ENCODE measurements at places on chromosomes 5 and 9.

DNA sequence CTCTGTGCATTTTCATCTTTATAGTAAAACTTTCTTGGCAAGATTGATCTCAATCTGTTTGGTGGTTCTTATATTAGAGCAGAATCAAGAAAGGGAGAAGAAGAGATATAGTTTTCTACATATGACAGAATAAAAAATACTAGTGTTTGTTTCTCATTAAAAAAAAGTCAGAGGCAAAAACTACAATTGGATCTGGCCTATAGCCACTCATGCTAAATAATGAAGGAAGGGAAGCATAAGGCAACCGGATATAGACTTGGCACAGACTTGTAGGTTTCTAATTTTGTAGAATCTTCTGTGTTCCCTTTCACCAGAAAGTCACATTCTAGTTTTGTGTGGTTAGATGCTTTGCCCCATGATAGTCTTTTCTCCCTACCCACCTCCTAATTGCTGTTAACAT is 306.2 kb downstream of the PIK3R1 start:
- no peak for DNase-seq

- DNase-seq = no peak
Measured at GRCh38 chr5:71934322-71934721, 173.0 kb upstream of the MAP1B start.

DNA sequence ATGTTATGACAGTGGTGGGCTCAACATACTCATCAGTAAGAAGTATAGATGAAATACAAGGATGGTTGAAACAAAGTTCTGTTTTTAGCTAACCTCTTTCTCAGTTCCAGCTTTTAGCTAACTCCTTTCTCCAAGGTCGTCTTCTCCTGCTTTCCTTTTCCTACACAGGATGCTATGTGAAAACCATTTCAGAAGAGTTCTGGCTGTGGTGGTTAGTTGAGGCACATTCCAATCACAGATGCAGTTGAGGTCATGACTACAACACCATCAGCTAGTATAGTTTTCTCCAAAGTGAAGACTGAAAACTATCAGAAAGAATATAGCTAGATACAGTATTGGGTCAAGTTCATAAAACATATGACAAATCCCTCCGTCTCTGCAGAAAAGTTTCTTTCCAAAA is 477.7 kb upstream of the C9orf72 start:
- no peak for DNase-seq

DNA sequence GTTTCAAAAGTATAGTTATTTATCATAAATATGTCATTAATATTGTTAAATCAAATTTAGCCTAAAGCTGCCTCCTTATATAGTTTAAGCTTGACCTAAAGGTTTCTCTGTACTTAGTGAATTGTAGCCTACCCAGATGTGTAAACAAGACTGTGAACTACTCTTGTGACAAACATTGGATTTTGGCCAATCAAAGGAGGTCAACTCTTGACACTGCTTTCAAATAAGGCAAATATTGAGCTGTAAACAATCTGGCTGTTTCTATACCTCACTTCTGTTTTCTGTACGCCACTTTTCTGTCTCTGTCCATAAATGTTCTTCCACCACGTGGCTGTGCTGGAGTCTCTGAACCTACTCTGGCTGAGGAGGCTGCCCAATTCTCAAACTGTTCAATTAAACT is 51.2 kb downstream of the FXN start:
- no peak for DNase-seq

DNA sequence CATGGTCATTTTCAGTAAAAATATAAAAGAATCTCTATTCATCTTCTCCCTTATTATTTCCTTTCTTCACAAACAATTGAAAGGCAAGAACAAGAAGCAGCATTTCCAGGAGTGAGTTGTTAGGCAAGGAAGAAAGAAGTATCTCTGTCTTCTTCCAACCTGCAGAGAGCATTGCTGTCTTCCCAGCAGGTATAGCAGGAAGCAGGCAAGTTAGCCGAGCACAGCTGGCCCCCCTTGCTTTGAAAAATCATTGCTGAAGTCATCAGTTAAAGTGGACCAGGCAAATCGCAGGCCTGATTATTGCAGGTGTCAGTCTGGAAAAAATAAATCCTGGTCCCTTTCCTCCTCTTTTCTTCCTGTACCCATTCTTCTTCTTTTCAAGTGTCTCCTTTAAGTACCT is 353.1 kb upstream of the BRINP1 start:
- DNase-seq = no peak

- DNase-seq = no peak
Measured at GRCh38 chr5:60195083-60195482, 301.6 kb upstream of the PDE4D start.

DNA sequence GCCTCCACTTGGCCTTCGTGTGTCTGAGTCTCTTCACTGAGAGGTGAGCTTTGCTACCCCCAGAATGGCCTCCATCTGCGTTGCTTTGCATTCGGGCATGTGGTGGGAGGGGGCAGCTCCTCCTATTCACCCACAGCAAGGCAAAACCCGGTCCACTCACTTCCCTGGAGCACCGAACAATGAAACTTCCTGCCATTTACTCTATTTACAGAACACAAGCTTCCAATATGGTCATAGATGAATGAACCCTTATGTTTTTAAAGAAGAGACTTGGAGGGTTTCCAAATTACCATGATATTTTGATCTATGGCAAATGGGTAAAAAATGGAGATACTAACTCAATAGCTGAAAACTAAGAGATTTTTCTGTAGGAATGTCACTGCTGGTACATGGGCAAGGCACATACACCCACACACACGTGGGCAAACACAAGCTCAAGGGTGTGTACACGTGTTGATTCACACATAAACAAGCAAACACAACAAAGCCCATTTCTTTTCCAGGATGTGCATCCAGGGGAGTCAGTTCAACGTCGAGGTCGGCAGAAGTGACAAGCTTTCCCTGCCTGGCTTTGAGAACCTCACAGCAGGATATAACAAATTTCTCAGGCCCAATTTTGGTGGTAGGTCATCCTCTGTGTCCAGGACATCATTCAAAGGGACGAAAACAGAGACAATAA is 5.2 kb downstream of the GABRP start:
- DNase-seq = no peak

DNA sequence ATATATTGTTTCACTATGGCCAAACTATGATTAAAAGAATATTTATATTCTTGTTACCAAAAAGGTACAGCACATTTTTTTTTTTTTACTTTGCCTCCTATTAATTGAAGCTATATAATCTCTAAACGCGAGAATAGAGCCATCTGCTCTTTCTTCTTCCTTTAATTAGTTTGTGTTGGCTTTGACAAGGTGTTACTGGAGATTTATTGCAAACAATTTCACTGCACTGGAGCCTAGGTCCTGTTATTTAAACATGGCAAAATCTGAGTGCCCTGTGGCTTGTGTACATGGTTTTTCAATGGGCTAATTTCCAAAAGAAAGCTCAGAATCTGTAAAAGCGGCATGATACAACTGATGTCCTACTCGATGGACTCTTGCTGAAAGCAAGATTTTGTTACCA is 40.8 kb upstream of the GABRG2 start:
- no peak for DNase-seq

DNA sequence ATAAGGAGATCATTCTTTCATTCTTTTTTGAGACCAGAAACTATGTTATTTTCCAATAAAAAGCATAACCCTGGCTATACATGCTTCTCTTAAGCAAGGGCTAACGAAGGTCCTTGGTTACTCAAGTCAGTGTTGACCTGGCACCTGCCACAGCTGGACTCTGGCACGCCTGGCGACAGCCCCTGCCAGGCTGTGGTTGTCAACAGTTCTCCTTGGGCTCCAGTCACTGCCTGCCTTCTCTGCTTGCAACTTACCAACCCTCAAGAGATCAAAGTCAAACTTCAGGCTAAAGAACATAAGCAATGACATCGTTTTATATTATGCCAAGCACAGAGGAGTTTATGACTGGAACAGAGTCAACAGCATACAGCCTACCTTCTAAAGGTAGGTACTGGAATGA is 61.4 kb upstream of the TBC1D9B start:
- DNase-seq = no peak

- no peak for DNase-seq
Measured at GRCh38 chr5:154728939-154729588, 26.1 kb upstream of the LARP1 start.

DNA sequence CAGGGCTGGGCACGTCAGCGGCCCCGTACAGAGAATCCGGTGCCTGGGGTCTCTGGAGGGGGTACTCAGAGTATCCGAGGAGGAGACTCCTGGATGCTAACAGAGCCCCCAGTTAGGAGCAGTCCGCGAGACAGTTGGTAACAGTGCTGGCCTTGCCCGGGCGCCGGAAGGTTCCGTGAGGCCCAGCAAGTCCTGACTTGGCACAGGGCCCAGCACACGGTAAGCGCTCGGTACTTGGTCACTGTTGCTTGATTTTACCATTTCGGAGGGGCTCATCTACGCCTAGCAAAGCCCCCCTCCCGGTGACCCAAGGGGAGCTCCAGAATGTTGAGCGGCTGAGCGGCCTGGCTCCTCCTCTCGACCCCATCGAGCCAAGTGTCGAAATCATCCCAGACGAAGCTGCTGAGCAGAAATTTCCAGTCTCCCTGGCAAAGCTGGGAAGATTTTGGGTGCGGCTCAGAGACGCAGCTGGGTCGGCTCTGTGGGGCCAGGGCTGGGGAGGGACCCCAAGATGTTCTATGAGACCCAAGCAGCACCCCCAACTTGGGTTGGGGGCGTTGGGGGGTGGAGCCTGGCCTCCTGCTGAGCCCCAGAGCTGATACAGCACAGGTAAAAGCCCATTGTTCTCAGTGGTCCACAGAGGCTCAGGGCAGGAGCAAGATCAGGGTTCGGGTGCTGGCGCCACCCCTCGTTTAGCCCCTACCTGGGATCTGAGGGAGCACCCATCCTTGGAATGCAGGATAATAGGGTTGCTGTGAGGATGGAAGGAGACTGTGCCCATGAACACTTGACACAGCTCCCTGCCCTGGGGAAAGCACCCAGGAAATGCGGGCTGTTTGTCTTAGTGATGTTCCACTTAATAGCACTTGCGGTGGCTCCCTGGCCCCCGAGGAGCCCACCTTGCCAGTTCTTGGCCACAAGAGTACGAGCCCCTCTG is 137.2 kb downstream of the C9orf50 start:
- no peak for DNase-seq

GRCh38 chr9:13596383-13596970 is 317.0 kb upstream of the MPDZ start:
- no peak for DNase-seq

DNA sequence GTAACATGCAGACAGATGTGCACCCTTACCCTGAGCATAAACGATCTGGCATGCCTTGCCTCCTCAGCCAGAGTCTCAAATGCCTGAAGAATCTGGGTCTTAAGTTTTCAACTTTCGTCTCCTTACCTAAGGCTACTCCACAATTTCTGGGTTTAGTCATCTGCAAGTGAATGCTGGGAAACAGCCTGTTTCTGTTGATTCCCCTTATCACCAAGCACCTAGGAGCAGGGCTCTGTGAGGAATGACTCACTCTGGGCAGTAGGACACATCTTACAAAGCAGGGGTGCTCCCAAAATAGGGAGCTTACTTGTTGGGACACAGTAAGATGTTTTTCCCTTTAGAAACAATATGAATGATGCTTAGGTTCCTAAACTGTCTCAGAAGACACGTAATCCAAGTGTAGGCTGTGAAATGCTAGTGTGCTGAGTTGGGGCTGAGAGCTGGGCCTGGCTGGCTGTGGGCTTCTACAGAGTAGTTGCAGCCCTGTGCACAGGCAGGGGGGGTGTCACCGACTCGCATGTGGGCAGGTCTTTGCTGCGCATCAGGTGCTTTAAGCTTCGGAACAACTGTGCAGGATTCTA is 58.0 kb downstream of the DAP start:
- DNase-seq = no peak

DNA sequence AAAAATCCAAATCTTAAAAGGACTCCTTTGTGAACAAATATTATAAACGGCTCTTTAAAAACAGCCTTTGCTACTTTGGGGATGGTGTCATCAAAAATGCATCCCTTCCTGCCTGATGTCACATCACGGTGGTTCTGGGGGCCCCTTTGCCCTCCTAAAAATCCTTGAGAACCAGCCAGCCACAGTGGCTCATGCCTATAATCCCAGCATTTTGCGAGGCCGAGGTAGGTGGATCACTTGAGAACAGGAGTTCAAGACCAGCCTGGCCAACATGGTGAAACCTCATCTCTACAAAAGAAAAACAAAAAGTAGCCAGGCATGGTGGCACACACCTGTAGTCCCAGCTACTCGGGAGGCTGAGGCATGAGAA is 43.9 kb downstream of the FNBP1 start:
- DNase-seq = no peak

- DNase-seq = no peak
Measured at GRCh38 chr9:4585135-4585534, 77.0 kb upstream of the PLPP6 start.

DNA sequence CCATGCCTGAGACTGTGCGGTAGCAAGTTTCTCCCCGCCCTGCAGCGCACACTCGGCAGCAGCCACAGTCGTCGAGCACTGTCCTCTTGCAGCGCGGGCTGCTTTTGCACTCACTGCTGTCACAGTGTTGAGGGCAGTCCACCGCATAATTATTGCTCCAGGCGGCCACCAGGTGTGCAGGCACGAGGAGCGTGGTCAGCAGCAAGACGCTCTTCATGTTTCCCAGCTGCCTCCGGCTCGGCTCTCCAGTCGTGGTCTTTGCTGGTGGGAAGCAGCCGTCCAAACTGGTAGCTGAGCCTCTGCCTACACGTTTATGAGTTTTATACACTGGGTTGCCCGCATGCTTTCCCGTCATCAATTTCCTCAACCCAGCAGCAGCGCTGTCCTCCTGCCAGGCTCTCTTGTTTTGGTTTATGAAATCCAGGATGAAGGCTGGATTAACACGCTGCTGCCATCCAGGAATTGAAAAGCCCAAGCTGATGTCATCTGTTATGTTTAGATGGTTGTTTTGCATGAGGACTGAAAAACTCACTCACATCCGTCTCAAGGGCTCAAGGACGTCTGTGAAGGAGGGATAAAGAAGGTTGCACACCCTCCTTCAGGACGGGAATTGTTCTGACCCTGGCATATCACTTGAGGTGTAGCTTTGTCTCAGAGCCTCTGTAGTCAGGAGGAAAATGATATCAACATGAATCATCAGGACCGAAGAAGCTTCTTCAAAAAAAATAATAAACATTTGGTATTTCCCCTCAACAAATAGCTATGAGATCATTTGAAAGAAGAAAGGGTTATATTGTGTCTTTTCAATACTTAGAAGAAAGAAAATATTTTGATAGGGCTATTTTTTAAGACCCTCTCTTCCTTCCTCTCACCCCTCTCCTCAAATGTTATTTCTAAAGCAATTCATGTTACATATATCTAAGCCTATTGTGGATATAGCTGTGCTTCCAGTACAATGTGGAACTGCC is at the start of gene ESM1:
Gene ESM1, minus strand, starts transcription at position 293 of the 968 bp plus-strand sequence. Its CDS starts 76 bp downstream, at position 217.
- DNase-seq = peak; percentile 22

- DNase-seq = no peak
Measured at GRCh38 chr9:69317894-69318293, 7.1 kb upstream of the ENTREP1 start.

DNA sequence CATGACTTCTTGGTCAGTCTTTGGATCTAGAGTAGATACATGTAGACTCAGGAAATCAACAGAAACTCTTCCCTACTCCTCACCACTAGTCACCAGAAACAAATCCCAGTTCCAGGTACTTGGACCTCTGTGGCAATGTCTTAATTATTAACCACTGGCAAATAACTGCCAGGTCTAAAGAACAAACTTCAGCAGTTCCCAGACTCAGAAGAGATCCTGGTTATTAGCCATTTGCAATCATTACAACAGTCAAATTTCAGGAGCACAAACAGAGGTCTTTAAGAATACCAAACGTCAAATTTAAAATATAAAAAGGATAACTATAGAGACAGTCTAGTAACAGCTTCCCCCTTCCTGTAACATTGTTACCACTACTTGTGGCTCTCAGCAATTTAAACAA is 10.2 kb downstream of the DIAPH1 start:
- no peak for DNase-seq
